GF-D8 (cell line): ENCODE measurements at places on chromosomes 6 and 20.

DNA sequence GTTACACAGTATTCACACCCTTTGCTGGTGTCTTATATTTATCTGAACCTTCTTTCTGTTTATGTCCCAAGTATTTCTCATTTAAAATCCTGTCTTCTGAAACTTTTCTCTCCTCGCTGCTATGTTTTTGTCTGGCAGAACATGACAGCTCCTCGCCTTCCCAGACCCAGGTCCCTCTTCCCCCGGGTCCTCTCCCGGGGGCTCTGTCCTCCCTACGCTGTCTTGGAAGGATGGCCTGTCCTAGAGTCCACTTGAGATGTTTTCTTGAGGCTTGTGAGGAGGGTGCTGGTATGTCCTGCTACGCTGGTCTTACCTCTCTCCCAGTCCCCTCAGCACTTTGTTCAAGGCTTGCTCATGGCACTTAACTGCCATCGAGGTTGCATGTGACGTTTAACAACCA is 6.2 kb downstream of the GID8 start:
- DNase-seq: no peak

DNA sequence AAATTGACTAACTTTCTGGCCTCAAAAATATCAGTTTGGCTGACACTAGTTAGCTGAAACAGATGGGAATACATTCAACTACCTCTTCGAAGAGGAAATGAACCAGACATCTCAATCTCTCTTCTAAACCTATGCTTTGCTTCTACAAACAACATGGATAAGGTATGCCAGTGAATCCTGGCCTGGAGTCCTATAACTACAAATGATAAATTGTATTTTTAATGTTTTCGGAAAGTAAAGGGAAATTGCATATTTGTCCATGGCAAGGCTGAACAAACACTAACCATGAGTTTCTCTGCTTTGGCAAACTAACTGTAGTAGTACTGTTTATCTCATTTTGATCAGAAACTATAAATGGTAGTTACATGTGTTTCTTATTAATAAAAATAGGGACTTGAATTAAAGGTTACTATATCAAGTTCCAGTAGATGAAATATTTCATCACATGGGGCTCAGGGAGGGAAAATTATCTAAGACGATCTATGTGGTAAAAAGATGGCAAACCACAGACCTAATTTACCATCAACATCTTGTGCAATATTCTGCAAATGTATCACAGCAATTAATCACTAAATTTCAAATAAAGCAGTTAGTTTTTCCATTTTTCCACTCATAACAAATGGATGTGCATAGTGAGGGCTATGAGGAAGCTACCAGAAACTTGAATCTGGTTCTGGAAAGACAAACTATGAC is 76.8 kb downstream of the COL12A1 start:
- DNase-seq: no peak

DNA sequence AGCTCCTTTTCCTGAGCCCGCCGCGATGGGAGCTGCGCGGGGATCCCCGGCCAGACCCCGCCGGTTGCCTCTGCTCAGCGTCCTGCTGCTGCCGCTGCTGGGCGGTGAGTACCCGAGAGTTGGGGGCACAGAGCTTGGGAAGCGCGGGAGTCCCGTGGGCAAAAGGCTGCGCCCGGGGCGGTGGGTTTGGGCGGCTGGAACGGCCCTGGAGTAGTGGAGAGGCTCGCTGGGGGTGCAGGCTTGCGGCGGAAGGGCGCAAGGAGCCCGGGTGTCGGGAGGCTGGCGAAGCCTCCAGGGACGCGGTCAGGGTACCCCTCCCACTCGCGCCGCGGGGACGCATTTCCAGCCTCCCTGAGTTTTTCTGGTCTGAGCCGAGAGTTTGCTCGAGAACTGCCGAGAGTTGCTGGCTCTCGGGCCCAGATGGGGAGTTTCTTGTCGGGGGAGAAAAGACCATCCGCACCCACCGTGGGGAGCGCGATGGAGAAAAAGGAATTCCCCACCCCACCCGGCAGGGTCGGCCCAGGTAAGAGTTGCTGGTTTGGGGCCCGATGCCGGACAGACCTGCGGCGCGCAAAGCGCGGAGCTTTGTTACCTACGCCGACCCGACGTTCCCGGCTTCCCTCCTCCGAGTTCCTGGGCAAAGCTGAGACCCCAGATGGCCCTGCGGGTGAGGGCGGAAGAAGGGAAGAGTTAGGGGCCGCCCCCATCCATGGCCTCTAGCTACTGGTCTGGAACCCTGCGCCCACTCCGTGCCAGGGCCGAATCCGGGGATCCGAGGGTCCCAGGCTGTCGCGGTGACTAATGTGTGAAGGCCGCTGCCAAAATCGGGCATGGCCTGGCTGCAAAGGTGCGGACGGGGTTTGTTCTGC is 584 bp downstream of the PTK7 start:
- no peak for DNase-seq

- DNase-seq: no peak
Measured at GRCh38 chr6:155084431-155085123, 89.5 kb downstream of the TIAM2 start.

- DNase-seq: no peak
Measured at GRCh38 chr6:3482869-3483268, 26.0 kb upstream of the SLC22A23 start.
